ENCODE measurements at places on chromosomes 1 and 21.

DNA sequence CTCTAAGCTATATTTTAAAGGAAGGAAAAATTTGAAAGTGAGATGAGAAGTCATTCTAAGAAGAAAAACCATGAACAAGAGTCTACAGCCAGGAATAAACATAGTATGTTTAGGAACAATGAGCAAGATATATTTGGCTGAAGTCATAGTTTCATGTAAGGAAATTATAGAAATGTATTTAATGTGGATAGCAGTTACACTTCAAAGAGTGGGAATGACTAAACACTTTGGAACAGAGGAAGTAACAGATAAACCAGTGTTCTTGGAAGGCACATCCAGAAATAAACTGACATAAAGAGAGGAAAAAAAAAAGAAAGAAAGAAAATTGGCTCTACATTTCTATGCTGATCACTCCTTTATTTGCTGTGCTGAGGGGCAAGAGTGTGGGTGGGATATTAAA is 18.0 kb downstream of the C8A start:
- DNase-seq, result no peak

DNA sequence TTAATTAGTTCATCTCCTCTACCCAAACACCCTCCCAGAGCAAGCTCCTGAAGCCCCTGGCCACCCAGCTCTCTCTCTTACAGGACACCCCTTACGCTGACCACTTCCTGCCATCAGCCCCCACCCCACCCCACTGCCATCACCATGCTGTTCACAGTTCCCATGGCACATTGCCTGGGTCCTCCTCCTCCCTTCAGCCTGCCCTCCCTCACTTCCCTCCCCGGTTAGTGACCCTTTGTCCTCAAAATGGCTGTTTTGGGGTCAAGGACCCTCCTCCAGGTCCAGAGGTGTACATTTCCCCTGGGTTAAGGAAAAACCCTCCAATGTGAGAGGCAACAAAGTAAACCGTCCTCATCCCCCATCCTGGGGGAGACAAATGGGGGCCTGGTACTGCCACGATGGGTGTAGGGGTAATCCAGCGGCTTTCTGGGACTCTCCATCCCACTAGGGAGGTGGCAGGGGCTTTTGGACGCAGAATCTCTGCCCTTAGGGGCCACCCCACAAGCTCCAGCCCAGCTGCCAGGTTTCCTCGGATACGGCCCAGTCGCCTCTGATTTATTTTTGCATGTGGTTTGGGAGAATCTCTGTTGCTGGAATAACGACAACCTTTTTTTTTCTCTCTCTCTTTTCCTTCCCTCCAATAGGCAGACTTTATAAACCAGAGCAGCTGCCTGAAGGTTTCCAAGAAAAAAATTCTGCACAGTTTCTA is 8.5 kb downstream of the CAMK2N1 start:
- DNase-seq, result no peak

DNA sequence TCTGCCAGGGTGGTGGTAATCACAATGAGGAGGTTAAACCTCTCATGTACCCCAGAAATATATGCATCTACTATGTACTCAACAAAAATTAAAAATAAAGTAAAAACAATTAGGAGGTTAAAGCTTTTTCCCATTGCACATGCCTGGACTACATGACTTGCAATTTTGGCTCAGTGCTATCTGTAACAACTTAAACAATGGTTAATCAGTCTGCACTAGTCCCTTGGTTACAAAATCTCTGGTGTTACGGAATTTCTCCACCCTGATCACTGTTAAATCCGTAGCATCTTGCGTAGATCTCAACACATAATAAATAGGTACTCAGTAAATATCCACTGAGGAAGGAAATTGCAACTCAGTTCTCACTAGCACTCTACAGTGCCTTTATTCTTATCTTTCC is 66.5 kb downstream of the SDCCAG8 start:
- no peak for DNase-seq

- no peak for DNase-seq
These were observed 142.1 kb upstream of the BRINP3 start for GRCh38 chr1:190619724-190620123.

GRCh38 chr1:226480461-226480860 is 68.1 kb upstream of the STUM start:
- DNase-seq, result no peak

GRCh38 chr1:228059634-228060457 is 22.7 kb upstream of the ARF1 start:
- no peak for DNase-seq

- DNase-seq, result no peak
These were observed 61.0 kb downstream of the BACH1 start for GRCh38 chr21:29359718-29360117.

GRCh38 chr1:157274698-157275534 is 136.7 kb upstream of the ETV3 start:
- no peak for DNase-seq

- DNase-seq, result no peak
These were observed 5.2 kb downstream of the ADAMTS5 start for GRCh38 chr21:26961698-26962097.
